ENCODE measurements at places on chromosomes 4 and X.
A peak's percentile ranks its signal among the peaks of the same experiment; 100 is the strongest.

DNA sequence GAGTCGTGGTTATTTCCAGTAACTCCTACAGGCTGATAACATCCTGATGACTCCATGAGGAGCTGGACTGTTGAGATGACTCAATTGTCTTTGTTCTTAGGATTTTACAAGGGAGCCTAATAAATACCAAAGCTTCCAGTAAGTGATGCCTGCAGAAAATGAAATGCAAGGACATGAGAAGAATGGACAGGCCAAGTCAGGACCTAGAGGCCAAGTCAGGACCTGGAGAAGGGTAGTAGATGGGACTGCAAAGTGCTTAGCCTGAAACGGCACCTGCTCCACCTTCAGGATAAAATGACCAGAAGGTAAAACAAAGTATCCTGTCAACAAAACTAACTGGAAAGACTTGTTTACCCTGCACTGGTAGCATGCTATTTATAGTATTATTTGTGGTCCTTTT lies 6.4 kb upstream of the SLC10A6 start:
- DNase-seq, result no peak

- no peak for DNase-seq
These were observed 141.9 kb downstream of the MGST2 start for GRCh38 chr4:139807483-139807882.

GRCh38 chr4:118076958-118077766 lies 42.9 kb downstream of the NDST3 start:
- DNase-seq, result peak; percentile 39

DNA sequence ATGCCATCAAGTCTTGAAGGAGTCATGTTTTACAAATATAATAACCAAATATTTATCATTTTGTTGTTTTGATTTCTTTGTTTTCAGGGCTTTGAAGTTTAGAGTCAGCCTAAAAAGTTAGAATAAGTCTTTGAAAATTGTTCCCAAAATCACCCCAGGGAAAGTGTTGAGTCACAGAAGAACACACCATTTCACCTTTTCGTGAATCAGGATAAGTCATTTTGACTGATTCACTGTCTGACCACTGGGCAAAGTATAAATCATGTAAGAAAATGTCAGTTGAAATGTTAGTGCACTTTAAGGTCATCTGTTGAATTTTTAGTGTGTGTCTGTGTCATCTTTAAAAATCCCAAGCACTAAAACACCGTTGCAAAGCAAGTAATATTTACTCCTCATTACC lies 1320.1 kb downstream of the RPA4 start:
- no peak for DNase-seq

DNA sequence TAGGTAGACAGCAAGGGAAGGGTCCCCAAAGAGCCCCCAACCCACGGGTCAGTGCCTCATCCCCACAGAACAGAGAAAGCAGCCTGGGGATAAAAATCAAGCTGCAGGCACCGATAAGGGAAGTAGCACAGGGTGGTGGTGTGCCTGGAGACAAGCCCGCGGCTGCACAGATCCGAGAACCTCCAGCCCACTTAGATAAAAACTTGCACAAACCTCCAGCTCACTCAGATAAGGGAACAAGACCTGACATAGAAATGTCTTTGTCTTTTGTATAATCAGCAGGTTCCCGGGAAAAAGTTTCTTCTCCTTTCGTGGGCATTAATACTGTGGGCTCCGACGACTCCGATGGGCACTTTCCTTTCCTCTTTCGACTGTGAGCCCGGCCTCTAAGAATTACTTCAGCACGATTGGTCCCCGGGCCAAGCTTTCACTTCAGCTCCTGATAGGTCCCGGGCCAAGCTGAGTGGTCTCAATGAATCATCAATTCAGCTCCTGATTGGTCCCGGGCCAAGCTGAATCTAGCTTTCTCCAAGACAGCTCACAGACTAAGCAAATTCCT lies 32.4 kb downstream of the PRDX4 start:
- no peak for DNase-seq

DNA sequence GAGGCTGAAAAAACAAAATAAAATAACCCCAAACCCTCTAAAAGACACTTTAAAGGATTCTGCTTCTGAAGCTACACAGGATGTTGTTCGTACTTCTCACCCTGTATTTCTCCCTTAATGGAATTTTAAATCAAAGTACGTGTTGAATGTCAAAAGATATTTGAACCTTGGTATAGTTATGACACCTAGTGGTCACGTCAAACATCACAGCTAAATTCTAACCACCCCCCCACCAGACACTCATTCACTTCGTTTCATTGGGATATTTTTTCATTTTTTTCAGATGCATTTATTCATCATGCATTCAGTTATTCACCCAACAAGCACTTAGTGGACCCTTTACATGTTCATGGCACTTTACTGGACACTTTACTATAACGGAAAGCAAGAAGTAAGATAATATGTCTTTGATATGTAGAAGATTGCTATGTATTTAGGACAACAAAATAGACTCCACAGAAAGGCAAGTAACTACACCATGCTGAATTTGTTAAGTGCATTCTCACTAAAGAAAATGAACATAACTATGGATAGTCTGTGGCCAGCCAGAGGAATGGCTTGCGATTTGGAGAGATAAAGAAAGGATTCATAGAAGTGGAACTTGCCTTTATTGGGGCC lies 62.5 kb upstream of the GPR174 start:
- peak; percentile 64 for DNase-seq

- peak; percentile 89 for DNase-seq
These were observed 3.5 kb downstream of the TMSB4X start for GRCh38 chrX:12978205-12979025.

GRCh38 chrX:107561468-107562215 lies 66.7 kb upstream of the PRPS1 start:
- no peak for DNase-seq

- peak; percentile 73 for DNase-seq
These were observed 21.5 kb downstream of the FAM114A1 start for GRCh38 chr4:38889143-38889542.

- no peak for DNase-seq
These were observed 24.8 kb upstream of the CYP2U1 start for GRCh38 chr4:107906458-107907100.

GRCh38 chrX:19867411-19867732 lies 20.0 kb downstream of the SH3KBP1 start:
- no peak for DNase-seq

GRCh38 chrX:75748431-75748830 lies 36.6 kb downstream of the MAGEE2 start:
- no peak for DNase-seq

DNA sequence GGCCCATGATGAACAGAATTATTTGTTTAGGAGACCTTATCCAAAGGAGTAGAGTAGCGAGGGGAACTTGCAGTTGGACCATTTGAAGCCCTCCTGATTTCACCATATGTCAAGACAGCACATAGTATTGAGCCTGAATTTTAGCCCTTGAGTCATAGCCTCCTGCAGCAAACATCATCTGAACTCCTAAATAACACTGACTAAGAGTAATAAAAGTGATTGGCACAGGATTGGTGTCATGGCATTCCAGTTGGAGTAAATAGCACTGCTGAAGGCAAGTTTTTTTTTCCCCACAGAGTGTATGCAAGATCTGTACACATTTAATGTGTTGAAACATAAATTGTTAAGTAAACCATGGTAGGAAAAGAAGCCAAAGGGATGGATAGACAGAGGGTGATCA lies 89.0 kb downstream of the COMMD8 start:
- no peak for DNase-seq

- DNase-seq, result no peak
These were observed 521.1 kb downstream of the FSTL5 start for GRCh38 chr4:161642708-161643107.

GRCh38 chrX:19291086-19291485 lies 52.6 kb upstream of the PDHA1 start:
- no peak for DNase-seq

GRCh38 chr4:86452924-86453531 lies 93.2 kb upstream of the MAPK10 start:
- DNase-seq, result no peak

DNA sequence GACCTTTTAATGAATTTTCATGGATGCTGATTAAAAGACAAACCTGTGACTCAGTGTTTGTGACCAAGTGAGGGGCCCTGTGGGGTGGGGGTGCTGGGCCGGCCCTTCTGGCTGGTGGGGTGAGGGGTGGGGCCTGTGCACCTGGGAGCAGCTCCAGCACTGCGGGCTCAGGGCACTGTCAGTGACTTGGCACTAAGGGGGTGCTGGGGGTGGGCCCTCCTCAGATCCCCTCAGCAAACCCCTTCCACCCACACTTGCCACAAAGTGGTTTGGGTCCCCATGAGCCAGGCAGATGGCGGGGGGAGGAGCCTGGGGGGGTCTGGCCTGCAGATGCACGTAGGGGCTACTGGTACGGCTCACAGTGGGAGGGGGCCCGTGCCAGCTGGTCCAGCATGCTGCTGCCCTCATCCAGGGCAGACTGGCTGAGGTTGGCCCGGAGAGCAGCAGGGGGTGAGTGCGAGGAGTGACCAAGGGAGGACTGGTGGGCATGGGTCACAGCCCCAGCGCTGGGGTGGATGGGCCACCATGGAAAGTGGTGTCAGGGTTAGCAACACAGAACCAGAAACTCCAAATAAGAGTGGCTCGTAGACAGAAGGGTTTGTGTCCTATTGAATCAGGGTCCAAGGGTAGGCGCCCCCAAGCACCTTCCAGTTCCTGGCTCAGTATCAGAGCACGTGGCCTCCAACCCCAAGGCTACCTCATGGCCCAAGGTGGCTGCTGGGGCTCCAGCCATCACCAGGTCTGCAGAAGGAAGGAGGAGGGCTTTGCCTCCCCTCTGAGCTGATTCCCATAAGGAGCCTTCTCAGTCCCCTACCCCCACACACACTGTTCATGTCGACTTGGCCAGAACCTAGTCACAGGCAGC lies 10.1 kb downstream of the NKX1-1 start:
- DNase-seq, result no peak

- no peak for DNase-seq
These were observed 18.9 kb downstream of the ADD1 start for GRCh38 chr4:2862528-2862927.

GRCh38 chrX:154515090-154515965 lies 704 bp downstream of the FAM3A start:
- DNase-seq, result no peak

- DNase-seq, result no peak
These were observed 10.5 kb downstream of the LSM6 start for GRCh38 chr4:146186041-146186440.

DNA sequence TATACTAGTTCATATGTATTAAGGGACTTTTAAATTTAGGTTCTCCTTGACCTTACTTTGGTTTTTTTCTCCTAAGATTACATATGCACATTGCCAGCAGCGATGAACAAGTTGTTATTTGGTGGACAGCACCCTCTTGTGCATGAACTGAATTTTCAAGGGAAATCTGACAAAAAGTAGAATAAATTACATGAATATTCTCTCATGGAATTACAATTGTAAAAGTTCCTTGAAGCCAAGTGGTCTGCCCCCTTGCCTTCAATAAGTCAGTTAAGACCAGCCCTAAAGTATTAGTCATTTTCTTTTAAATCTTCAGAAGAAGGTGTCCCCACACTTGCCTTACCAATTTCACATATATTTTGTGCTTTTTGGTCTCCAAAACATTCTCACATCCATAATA lies 30.7 kb upstream of the SMARCA5 start:
- DNase-seq, result peak; percentile 5

- DNase-seq, result no peak
These were observed 976.2 kb downstream of the FSTL5 start for GRCh38 chr4:161187569-161187968.

GRCh38 chr4:156085100-156085499 lies 131.4 kb upstream of the CTSO start:
- no peak for DNase-seq

DNA sequence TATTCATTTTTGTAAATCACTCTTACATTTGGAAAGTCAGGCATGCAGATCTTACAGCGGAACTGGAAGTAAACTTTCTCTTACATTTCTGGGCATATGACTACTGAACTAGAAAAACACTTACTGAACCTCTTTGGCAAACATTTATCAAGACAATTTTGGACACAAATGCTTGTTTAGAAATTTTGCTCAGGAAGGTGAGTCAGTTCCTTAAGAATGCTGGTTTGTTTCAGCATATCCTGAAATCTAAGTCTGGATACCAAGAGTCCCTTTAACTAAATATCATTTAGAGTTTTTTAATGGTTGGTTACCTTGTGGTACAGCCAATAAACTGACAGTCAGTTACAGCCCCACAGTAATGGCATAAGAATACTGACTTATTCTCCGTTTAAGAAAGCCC lies 15.0 kb downstream of the SHISA3 start:
- DNase-seq, result no peak

DNA sequence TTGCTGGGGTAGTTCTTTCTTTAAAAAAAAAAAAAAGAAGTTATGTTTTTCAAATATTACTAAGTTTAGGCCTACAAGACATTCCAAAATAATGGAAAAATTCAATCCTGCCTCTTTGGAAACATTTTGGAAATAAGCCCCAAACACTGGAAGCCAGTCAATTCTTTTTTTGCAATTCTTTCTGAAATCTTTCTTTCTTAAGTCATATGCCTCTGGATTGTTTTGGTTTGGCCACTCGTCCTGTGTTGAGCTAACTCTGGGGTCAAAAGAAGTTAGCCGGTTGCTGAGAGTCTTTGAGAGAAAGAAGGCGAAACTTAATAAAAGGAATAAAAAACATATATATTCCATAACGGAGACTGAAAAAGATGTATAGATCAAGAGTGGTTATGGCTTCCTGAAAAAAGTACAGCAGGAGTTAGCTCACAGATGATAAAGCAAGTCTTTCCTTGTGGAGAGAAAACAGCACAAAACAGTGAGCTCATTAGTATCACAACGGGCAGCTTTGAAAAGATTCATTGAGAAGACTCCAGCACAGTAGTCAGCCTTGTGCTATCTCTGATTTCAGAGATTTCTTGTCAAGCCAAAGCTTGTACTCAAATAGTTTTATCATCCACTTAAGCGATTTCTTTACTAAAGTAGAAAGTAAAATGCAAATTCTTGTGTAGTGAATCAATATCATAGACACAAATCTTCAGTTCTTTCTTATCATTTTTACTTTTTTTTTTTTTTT lies 64.8 kb downstream of the PLS3 start:
- no peak for DNase-seq

DNA sequence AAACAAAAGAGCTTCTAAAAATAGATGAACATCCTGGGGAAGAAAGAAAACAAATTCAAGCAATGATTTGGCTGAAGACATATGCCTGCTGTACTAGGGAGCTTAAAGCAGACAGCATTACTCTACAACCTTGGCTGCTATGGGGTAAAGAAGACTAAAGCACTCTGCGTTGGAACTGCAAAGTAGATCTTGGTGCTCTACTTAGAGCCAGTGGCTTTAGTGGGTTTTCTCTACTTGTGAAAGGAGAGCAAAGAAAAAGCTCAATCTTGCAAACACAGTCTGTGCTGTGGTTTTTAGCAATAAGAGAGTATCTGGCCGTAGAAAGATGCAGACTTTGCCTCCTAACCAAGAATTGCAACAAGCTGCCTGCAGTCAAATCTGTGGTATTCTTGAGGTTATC lies 334.7 kb upstream of the NDST3 start:
- DNase-seq, result no peak

- no peak for DNase-seq
These were observed 254.6 kb upstream of the KCNIP4 start for GRCh38 chr4:22202975-22203710.

DNA sequence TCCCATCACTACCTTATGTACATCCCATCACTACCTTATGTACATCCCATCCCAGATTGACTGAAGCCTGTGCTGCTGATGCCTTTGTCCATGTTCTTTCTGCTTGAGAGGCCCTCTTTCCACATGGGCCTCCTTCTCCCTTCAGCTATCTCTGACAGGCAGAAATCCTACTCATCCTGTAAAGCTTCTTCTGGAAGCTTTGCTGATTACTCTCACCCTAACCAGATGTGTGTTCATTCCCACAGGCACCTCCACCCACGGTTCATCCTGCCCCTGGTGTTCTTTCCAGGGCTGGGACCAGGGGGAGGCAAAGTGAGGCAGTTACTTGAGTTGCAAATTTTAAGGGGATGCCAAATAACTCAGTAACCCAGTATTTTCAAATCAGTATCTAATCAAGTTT lies 22.5 kb upstream of the FBXW7 start:
- DNase-seq, result no peak
